ENCODE measurements at places on chromosomes 3 and 15.

- no peaks in the 10 kb centered on the region for H3K36me3 ChIP-seq
- no peaks in the 10 kb centered on the region for H3K4me1 ChIP-seq
- no peak overlapping the region for H3K27ac ChIP-seq
- H3K27me3 ChIP-seq, result no peaks in the 10 kb centered on the region
- no peak overlapping the region for H3K4me3 ChIP-seq
These were observed 612.2 kb downstream of the DIPK2A start for GRCh38 chr3:144583871-144584270.

- no peaks in the 10 kb centered on the region for H3K27me3 ChIP-seq
- no peak for DNase-seq
- H3K4me1 ChIP-seq, result peaks cover 5% of the 10 kb centered on the region
- H3K36me3 ChIP-seq, result no peaks in the 10 kb centered on the region
- H3K27ac ChIP-seq, result no peak overlapping the region
- H3K4me3 ChIP-seq, result no peak overlapping the region
These were observed 459.4 kb upstream of the TPRG1 start for GRCh38 chr3:188712248-188712924.

- H3K4me1 ChIP-seq, result no peaks in the 10 kb centered on the region
- H3K36me3 ChIP-seq, result no peaks in the 10 kb centered on the region
- no peak overlapping the region for H3K4me3 ChIP-seq
- no peaks in the 10 kb centered on the region for H3K27me3 ChIP-seq
These were observed 128.8 kb upstream of the IL12A start for GRCh38 chr3:159859836-159860235.

GRCh38 chr3:10703875-10704274, 112.2 kb upstream of the SLC6A11 start:
- H3K4me3 ChIP-seq, result no peak overlapping the region
- no peaks in the 10 kb centered on the region for H3K36me3 ChIP-seq
- no peak for DNase-seq
- peaks cover 3% of the 10 kb centered on the region for H3K4me1 ChIP-seq
- peaks cover 28% of the 10 kb centered on the region for H3K27me3 ChIP-seq

- H3K4me3 ChIP-seq, result no peak overlapping the region
- no peak overlapping the region for H3K27ac ChIP-seq
- DNase-seq, result no peak
These were observed 7.7 kb downstream of the CMTM8 start for GRCh38 chr3:32246079-32246675.

DNA sequence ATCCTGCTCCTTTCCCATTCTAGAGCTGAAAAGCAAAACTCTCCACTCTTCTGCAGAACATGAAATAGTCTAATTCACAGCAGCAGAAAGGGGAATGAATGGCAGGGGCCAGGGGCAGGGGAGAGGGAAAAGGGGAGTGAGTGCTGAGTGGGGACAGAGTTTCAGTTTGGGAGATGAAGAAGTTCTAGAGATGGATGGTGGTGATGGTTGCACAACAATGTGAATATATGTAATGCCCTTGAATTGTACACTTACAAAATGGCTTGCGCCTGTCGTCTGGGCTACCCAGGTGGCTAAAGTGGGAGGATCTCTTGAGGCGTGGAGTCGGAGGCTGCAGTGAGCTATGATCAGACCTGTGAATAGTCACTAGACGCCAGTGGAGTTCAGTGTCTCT, 78.5 kb upstream of the MEF2A start:
- no peak overlapping the region for H3K27ac ChIP-seq
- no peak overlapping the region for H3K4me3 ChIP-seq
- DNase-seq, result no peak

DNA sequence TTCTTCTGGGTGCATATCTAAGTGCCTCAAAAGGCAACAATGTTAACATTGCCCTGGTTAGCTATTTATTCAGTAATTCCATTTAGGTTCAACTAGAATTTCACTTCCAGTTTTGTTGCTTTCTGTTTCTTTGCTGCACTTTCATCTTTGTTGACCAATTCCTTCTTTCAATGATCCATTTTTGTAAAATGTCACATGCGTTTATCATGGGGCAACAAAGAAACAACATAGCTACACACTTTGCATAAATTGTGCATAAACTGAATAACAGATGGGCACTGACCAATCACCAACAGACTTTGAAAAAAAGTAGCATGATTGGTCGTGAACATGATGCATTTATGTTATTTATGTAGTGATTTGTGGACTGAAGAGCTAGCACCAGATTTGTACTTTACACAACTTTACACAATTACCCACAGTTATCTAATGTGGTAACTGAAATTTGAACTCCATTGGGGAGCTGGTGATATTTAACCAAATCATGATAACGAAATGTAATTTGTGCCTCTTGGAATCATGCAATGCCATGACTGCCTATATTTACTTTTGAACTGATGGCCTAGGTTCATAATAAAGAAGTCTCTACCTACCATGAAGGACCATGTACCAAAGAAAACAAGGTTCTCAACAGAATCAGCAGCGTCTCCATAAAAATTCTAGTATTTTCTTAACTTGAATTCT, 7.1 kb upstream of the CPOX start:
- H3K27ac ChIP-seq, result no peak overlapping the region
- H3K36me3 ChIP-seq, result no peaks in the 10 kb centered on the region
- no peaks in the 10 kb centered on the region for H3K4me1 ChIP-seq
- no peak for DNase-seq

DNA sequence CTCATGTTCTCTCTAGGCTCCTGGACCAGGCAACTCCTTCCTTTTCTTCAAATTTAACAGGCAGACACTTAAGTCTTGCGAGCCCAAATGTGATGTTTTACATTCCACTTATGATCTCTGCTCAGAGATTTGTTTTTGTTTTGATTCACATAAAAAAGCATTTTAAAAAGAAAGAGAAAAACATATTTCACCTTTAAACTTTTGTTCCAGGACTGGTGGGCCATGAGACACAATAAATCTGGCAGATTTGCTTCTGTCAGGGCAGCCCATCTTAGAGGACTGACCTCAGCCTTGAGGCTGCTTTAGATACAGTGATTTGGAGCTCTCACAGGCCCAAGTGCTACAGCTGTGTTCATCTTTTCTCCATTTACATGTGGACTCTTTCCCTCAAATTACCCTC, 52.0 kb downstream of the CMSS1 start:
- H3K36me3 ChIP-seq, result no peaks in the 10 kb centered on the region
- H3K27ac ChIP-seq, result peak overlapping the region; percentile 42
- no peak for DNase-seq

DNA sequence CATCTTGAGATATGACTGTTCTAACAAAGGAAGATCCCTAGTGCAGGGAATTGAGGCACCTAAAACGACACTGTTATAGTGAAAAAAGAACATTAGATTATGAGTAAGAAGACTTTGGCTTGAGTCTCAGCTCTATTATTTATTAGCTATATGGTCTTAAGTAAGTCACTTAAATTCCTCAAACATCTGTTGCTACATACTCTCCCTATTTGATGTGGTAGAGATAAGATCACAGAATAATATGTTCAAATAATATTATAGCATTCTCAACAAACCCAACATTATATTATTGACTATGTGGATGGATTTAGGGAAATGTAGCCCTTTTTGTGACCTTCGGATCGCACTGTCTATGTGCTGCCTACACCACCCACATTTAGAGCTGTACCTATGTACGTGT, 136.9 kb downstream of the P2RY1 start:
- no peaks in the 10 kb centered on the region for H3K27me3 ChIP-seq
- H3K4me1 ChIP-seq, result no peaks in the 10 kb centered on the region
- H3K27ac ChIP-seq, result no peak overlapping the region
- H3K36me3 ChIP-seq, result no peaks in the 10 kb centered on the region

GRCh38 chr3:23778446-23778845, 27.3 kb upstream of the UBE2E1 start:
- no peaks in the 10 kb centered on the region for H3K4me1 ChIP-seq
- H3K36me3 ChIP-seq, result no peaks in the 10 kb centered on the region
- no peak for DNase-seq

All from prostate gland (tissue), 2 donors.